ENCODE measurements at places on chromosomes 16 and 17.

GRCh38 chr17:16989230-16989952 is 17.5 kb upstream of the TNFRSF13B start:
- no peak for DNase-seq

DNA sequence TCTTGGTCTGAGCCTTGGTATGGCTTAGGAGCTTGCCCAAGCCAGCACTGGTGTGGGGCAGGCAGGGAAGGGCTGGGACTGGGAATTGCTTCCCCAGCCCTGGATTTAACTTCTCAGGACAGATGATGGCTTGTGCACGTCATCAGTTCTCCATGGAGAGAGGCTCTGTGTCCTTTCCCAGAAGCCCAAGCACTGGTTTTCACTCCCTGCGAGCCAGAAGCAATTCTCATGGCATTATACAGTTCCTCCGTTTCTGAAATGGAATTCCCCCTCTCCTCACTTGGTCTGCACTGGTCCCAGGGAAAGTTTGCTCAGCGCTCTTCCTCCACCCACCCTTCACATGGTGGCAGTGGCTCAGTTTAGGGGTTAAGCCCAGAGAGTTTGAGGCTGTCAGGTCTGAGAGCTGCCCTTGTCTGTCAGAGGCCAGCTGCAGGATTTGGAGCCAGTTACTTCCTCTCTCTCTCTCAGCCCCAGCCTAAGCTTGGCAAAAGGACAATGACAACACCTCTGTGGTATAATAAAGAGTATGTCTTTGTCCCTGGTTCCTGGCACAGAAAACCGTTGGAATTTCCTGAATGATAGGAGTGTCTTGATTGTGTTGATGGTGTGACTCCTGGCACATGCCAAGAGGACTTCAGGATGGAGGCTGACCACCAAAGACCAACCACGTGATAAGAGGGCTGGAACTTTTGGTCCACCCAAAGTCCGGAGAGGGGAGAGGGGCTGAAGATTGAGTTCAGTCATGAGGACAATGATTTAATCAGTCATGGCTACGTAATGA is 219.6 kb upstream of the TNRC6C start:
- no peak for DNase-seq

DNA sequence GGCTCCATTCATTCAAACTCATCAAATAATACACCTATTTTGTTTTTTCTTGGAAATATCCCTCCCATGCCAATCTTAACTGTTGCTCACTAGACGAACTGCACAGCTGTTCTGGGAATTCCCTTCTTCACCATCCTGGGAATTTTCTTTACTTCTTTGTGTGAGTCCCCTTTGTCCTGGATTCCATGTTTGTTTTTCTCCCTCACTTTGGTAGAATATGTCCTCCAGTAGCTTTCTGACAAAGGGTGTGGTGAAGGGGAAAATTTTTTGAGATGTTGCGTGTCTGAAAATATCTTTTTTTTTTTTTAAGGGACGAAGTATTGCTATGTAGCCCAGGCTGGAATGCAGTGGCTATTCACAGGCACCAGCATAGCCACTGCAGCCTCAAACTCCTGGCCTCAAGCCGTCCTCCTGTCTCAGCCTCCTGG is 17.2 kb upstream of the UTP6 start:
- no peak for DNase-seq

DNA sequence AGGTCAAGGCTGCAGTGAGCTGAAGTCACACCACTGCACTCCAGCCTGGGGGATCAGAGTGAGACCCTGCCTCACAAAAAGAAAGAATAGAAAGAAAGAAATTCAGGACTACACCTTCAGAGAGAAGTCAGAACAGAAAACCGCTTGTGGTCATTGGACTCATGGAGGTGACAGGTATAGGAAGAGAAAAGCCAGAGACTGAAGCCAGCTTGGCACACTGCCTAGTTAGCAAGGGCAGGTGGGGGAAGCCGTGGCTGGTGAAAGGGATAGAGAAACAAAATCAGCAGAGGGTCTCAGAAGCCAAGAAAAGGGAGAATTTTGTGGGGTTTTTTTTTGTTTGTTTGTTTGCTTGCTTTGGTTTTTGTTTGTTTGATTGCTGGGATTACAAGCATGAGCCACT is 32.9 kb upstream of the SKAP1 start:
- no peak for DNase-seq

GRCh38 chr17:50466371-50467113 is 2.1 kb downstream of the CHAD start:
- no peak for DNase-seq

- DNase-seq = no peak
These were observed 20.6 kb downstream of the RPH3AL start for GRCh38 chr17:332023-332422.

DNA sequence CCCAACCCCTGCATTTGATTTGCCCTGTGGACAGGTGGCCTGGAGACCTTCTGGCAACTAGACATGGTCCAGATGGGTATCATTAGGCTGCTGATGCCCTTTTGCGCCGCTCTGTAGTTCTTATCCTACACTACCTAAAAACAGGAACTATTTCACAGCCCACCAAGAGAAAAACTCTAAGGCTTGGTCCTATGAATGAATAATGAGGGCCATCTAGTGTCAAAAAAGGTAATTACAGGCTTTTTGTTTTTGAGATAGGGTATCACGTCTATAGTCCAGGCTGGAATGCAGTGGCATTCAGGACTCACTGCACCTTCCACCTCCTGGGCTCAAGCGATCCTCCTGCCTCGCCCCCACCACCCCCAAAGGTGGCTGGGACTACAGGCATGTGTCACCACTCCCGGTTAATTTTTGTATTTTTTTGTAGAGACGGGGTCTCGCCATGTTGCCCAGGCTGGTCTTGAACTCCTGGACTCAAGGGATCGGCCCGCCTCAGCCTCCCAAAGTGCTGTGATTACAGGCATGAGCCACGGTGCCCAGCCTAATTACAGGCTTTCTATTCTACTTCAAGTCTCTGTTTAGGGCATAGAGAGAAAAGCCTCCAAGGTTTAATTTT is 20.9 kb downstream of the COIL start:
- no peak for DNase-seq

DNA sequence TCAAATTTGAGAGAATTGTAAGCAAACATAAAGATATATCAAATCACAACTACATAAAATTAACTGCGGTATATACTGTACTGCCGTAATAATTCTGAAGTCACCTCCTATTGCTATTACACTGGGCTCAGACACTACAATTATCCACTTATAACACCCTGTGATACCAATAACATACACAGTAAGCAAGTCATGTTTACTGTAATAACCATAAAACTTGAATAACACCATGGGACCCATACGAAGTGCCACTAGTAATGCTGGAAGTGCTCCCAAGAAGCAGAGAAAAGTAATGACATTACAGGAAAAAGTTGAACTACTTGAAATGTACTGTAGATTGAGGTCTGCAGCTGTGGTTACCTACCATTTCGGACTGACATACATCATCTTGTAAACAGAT is 24.0 kb downstream of the CMC2 start:
- no peak for DNase-seq

DNA sequence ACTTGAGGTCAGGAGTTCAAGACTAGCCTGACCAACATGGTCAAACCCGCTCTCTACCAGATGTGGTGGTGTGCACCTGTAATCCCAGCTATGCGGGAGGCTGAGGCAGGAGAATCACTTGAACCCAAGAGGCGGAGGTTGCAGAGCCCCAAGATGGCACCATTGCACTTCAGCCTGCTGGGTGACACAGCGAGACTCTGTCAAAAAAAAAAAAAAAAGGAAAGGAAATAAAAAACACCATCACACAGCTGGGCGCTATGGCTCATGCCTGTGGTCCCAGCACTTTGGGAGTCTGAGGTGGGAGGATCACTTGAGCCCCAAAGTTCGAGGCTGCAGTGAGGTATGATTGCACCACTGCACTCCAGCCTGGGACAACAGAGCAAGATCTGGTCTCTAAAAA is 13.3 kb upstream of the SBK1 start:
- no peak for DNase-seq

- DNase-seq = peak; percentile 44
These were observed 189.2 kb upstream of the AXIN2 start for GRCh38 chr17:65750631-65751115.

- peak; percentile 49 for DNase-seq
These were observed 144.1 kb downstream of the RAB11FIP4 start for GRCh38 chr17:31535581-31535981.

DNA sequence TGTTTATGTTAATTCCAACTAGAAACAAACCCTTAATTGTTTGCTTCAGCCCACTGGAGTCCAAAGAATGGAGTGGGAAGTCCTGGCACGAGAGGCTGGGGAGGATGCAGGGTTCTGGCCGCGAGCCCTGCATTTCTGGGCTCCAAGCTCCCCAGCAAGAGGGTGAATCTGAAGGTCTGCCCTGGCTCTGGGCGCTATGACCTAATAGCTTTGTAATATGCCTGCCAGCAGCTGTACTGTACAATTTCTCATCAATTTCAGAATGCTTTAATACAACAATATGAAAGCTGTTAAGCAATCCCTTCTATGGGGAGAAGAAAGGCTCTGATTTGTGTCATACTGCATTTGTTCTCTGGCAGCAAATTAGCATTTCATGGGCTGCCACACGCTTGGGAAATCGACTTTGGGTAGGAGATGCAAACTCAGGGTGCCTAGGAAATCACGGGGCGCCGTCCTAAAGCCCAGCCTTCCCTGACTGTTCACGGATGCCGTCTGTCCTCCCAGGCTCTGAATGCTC is 43.8 kb downstream of the NDEL1 start:
- DNase-seq = no peak

GRCh38 chr17:61155590-61156237 is 243.9 kb upstream of the TBX2 start:
- DNase-seq = no peak

DNA sequence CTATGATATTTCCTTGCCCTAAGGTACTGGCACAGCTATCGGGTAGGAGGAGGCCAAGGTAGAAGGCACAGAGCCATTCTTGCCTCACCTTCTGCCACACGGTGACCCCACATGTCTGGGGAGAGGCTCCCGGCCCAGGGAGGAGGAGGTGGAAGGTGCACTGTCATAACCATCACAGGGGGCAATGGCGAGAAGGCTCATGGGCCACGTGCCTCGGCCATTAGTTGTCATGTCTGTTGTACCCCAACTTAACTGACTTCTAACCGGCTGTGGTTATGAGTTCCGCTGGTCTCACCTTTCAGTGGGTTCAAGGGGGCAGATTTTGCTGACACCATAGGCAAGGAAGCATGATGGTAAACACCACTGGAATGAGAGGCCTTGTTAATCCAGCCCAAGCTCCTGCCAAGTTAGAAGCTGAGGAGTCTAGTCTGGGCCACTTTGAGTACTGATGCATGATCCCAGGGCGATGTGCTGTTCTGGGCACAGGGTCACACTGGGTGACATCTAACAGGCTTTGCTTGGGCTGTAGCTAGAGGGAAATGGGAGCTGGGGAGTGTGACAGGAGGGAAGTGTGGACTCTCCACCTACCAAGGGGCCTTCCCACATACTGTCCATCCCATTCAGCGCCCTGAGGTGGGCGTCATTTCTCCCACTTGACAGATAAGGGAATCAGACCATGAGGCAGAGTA is 39.6 kb downstream of the HLF start:
- DNase-seq = no peak

- no peak for DNase-seq
These were observed 181.8 kb upstream of the AXIN2 start for GRCh38 chr17:65743308-65743655.

DNA sequence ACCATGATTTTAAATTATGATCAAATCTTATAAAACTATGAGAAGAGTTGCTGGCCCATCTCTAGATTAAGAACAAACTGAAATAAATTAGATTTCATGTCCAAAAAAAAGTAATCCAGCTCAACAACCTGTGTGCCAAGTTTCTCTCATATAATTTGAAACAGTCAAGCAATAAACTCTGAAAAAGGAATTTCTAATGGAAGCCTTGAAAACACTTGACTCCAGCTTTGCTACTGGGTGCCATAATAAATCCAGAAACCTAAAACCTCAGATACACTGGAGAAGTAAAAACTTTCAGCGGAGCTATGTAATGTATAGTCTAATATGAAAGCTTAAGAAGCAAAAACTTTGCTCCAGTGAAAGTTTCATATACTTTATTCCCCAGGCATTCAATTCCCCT is 25.5 kb downstream of the RPGRIP1L start:
- DNase-seq = no peak

GRCh38 chr17:50273654-50274040 is 619 bp upstream of the TMEM92 start:
- DNase-seq = no peak

DNA sequence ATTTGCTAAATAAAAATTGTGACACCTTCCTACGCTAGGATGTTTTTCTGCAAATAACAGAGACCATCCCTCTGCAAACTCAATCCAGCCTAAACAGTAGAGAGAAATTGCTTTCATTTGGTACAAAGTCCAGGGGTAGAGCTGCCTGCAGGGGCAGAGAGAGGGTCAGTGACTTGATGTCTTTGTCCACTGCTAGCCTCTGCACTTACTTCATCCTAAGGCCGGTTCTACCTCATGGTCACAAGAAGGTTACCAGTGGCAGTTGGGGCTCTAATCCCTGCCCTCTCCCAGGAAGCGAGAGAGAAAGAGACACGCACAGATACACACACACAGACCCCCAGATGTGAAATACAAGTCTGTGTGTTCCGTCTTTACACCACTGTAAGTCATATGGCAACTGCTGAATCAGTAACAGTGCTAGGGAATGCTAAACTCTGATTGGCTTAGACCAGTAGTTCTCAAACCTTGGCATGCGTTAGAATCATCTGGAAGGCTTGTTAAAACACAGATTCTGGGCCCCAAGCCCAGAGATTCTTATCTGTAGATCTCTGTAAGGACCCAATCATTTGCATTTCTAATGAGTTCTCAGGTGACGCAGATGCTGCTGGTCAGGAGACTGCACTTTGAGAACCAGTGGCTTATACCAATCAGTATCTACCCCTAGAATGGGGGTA is 13.1 kb upstream of the LPCAT2 start:
- DNase-seq = no peak

- DNase-seq = no peak
These were observed 12.6 kb downstream of the ZNF267 start for GRCh38 chr16:31886227-31886626.

- no peak for DNase-seq
These were observed 97.4 kb upstream of the C17orf78 start for GRCh38 chr17:37278247-37278894.

DNA sequence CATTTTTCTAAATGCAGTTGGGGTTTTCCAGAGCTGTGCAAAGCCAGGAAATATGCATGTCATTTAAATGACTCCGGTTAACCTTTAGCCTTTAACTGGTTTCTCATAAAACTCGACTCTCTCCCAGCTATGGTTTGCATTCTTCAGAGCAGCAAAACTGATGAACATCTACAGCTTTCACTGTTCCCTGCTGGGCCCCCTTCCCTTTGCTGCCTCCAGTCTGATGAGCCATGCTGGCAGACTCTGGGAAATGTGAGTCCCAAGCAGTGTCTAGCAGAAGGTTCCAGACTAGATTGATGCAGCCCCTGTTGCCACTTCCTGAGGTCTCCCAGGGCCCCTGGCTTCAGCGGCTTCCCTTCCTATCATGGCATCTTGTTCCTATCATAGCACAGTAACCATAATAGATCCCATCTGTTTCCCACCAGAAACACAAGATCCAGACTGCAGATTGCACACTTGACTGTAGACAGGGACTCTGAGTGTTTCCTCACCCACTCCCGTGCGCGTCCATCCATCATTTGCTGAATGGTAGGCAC is 135.4 kb downstream of the CLEC16A start:
- peak; percentile 46 for DNase-seq
